ENCODE measurements at places on chromosomes 2 and 18. TPM values are rescaled to one million over a fixed set of nuclear protein-coding genes. Genes with fewer than 3 reads are reported as not detected.

- DNase-seq, result no peak
Observed at GRCh38 chr2:162492225-162492624, 148.3 kb downstream of the GCA start.

DNA sequence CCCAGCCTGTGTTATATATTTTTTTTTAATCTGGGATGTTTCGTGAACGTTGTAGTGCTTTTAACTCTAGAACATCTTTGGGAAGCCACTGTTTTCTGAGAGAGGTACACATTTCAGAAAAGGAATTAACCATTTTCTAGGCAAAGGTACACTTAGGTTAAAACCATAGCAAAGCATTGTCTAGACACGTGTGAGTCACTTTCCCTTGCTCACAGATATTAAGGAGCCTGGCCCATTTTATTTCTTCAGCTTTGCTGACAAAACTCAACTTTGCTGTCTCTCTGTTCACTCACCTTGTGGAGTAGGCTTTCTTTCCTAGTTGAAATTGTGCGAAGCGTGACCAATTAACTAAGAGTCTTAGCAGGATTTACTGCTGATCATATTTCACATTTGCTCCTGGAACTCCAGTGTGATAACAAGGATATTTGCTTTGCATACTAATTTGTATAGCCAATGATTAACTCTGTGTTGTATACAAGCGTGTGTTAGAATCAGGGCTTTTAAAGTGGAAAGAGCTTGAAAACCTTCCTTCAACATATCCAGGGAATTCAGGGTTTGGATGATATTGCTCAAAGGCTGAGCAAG is 215.0 kb upstream of the AGAP1 start:
- no peak for DNase-seq

DNA sequence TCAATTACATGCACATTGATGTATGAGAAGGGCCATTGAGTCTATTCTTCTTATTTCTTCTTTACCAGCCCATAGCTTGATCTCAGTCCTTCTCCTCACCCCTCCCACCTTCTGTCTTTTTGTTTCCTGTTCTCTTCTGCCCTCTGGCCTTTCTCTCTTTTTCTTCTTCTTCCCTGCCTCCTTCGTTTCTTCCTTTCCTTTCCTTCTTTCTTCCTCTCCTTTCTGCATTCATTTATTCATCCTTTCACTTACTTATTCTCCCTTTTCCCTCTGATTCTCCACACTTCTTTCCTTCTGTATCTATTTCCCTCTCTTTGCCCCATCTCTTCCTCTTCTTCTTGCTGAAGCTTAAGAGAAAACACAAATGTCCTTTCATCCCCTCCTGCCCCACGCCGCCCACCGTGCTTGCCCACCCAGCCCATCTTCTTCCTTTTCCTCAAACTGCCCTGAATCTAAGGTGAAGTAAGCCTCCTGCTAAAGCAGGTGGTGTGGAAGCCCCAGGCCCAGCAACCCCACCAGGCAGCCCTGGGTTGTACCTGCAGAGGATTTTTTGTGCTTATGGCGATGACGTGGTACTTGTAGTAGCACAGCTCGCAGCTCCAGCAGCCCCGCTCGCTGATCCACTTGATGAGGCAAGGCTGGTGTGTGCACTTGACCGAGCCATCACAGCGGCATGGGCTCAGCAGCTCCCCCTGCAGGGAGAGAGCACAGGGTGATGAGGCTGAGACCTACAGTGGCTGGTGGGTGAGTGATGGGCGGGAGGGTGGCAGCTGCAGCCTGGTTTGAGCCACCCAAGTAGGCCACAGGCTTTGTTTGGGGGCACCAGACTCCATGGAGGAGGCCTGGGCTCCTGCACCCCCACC is 89.0 kb downstream of the MARCHF4 start:
- no peak for DNase-seq

DNA sequence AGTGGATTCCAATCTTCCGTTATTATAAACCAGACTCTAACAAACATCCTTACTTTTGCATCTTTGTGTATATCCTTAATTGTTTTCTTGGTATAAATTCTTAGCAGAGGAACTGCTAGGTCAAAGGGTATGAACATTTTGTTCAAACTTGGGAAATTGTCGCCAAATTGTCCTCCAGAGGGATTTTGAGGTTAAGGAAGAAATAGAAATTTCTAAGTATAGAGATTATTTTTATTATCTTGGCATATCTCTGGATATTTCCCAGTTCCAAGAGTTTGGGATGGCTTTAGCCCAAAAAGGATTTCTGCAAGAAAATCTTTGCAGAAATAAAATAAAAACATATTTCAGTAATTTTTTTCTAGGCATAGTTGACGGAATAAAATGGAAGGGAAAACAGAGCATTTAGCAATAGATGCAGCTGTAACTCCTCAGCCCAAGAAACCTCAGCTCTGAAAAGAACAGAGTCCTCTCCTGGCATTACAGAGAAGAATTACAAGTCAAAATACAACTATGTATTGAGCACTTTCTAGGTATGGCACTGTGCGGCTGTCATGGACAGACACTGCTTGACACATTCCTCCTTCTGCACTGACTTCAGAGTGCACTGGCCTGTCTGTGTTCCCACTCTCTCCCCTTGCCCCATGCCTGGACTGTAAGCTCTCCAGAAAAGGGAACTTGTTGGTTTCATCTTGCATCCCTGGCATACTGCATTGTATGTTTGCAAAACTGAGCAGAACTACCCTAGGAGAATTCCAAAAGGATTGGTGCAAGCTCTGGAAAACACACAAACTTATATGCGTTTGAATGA is 117.3 kb upstream of the STON1 start:
- DNase-seq, result no peak

- no peak for DNase-seq
Observed at GRCh38 chr2:188079196-188079595, 212.5 kb upstream of the GULP1 start.

DNA sequence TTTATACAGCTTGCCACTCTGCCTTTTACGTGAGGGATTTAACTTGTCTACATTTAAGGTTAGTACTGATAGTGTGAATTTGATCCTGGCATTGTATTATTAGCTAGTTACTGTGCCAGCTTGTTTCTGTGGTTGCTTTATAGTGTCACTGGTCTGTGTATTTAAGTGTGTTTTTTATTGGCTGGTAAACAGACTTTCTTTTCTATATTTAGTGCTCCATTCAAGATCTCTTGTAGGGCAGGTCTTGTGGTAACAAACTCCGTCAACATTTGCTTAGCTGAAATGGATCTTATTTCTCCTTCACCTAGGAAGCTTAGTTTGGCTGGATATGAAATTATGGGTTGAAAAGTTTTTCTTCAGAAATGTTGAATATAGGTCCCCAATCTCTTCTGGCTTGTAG is 1971.0 kb upstream of the LRRTM1 start:
- DNase-seq, result no peak

- DNase-seq, result no peak
Observed at GRCh38 chr18:36454848-36455458, 157.4 kb downstream of the FHOD3 start.

GRCh38 chr2:189222468-189223105 is 43.0 kb upstream of the COL5A2 start:
- DNase-seq, result peak; percentile 73

CERKL gene
- not detected for total RNA-seq

DNA sequence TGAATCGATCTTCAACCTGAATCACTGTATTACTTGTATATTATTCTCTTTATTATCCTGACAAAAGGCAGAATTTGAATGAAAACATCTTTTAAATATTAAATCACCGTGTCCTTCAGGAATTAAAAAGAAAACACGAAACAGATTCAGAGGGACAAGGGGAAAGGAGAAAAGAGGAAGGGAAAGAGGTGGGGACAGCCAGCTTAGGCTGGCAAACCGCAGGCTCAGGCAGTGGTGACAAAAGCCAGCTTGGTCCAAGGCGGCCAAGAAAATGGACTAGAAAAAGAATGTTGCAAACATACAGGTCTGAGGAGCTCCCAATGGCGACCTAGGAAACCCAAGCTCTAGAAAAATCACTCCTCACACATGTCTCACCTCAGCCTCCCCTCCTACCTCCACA is 6.8 kb downstream of the B4GALT6 start:
- DNase-seq, result no peak

GRCh38 chr2:33272001-33272400 is 204.4 kb upstream of the RASGRP3 start:
- DNase-seq, result no peak

DNA sequence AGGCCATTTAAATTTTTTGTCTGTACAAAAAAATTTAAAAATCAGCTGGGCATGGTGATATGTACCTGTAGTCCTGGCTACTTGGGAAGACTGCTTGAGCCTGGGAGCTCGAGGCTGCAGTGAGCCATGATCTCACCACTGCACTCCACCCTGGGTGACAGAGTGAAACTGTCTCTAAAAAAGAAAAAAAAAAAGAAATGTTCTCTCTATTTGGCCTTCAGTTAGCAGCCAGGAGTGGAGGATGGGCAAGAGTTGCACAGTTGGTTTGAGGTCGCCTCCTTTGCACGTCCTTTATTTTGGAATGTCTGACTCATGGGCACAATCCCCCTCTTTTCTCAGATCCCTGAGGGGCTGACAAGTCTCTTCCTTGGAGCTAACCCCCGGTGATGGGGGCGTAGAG is 26.3 kb downstream of the ITM2C start:
- DNase-seq, result no peak

PMAIP1 gene
- total RNA-seq, result not detected

GRCh38 chr2:168344706-168345105 is 97.3 kb upstream of the STK39 start:
- DNase-seq, result no peak

DNA sequence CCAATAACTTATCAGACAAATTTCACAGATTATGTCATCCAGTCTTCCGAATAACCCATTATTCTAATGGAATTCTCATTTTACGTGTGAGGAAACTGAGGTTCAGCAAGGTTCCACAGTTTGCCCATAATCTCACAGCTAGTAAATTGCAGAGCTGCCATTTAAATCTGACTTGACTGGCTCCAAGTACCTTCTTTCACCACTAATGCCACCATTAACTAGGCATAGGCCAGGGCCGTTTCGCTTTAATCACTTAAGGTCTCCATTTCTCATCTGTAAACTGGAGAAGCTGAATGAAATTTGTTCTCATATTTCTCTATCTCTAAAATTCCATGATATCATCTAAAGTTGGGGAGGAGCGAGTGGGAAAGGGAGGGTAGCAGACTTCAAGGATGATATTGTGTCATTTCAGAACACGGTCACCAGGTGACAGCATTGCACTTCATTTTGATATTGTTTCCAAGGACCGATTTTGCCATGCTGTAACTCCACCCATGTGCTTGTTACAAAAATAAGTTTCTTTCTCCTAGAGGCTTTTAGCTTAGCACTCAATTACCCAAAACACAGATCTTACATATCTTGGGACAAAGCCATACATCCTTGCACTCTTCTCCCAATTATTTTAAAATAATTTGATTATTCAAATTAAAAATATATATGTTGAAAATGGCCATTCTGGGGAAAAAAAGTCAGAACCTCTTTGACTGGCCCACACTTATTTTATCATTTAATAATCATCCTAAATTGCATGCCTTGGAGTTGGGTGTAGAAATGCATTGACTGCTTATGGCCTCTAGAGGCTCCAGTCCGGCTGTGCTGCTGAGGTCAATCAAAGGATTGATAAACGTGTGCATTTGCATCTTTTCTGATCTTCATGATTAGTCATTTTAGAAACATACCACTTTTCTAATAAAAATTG is 123.8 kb downstream of the AKAIN1 start:
- DNase-seq, result no peak

IL18R1 gene
- 1.9 TPM for total RNA-seq

DNA sequence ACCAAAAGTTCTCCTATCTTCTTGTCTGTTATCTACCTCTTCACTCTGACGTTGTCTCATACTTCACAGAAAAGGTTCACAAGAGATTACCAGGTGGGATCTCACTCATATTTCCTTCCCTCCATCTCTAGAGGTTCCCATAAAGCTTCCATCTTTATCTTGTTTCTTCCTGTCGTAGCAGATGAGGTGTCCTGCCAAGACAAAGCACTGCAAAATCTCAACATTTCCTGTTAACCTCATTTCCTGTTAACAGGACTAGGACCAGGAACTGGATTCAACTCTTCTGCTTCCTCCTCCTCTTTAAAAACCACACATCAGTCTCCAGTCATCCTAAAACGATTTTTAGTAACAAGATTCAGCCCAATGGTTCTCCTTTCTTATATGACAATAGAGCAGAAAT is 512.8 kb upstream of the NRP2 start:
- no peak for DNase-seq

SLC23A3 gene
- total RNA-seq, result 14.2 TPM

EML4 gene
- 25.2 TPM for total RNA-seq
